Hindlimb muscle (tissue), 1 donor: ENCODE measurements at places on chromosomes 16 and 17. TPM values are rescaled to one million over a fixed set of nuclear protein-coding genes. Genes with fewer than 3 reads are reported as not detected.

The SRSF2 gene
- 189 TPM for polyA plus RNA-seq

The MYCBPAP gene
- 1.0 TPM for polyA plus RNA-seq

The RPGRIP1L gene
- polyA plus RNA-seq: 6.4 TPM

The KRTAP1-5 gene
- polyA plus RNA-seq: not detected

The G6PC1 gene
- polyA plus RNA-seq: not detected

The MMP15 gene
- 29.5 TPM for polyA plus RNA-seq

The CSH2 gene
- polyA plus RNA-seq: 0.61 TPM

The ASIC2 gene
- not detected for polyA plus RNA-seq

The LPO gene
- 0.22 TPM for polyA plus RNA-seq

The HCRT gene
- not detected for polyA plus RNA-seq

The SNRNP25 gene
- 31.2 TPM for polyA plus RNA-seq

The MRPL12 gene
- 55.2 TPM for polyA plus RNA-seq

The ALOXE3 gene
- not detected for polyA plus RNA-seq

The ZNF597 gene
- 1.8 TPM for polyA plus RNA-seq

The KRT16 gene
- polyA plus RNA-seq: 0.23 TPM

The MYH13 gene
- polyA plus RNA-seq: 0.52 TPM

The LGALS9 gene
- 19.3 TPM for polyA plus RNA-seq

The C17orf113 gene
- 1.8 TPM for polyA plus RNA-seq

The KRT25 gene
- polyA plus RNA-seq: 0.19 TPM

The HBQ1 gene
- 1.1 TPM for polyA plus RNA-seq

The TMEM204 gene
- polyA plus RNA-seq: 16.2 TPM

The GDPD3 gene
- 8.5 TPM for polyA plus RNA-seq

The SULT1A2 gene
- polyA plus RNA-seq: 0.96 TPM

The NXN gene
- 63.7 TPM for polyA plus RNA-seq

The NEUROD2 gene
- 0.05 TPM for polyA plus RNA-seq

The TANC2 gene
- polyA plus RNA-seq: 43.0 TPM

The UBE2G1 gene
- polyA plus RNA-seq: 75.6 TPM

The SLC47A2 gene
- 0.27 TPM for polyA plus RNA-seq

The WNT3 gene
- polyA plus RNA-seq: 2.7 TPM

The PIK3R5 gene
- 2.2 TPM for polyA plus RNA-seq

The NMRAL1 gene
- 16.0 TPM for polyA plus RNA-seq

The ELAC2 gene
- polyA plus RNA-seq: 45.8 TPM

The CACNG5 gene
- not detected for polyA plus RNA-seq

The KIF2B gene
- not detected for polyA plus RNA-seq

The CDRT15L2 gene
- not detected for polyA plus RNA-seq

The NPIPA2 gene
- not detected for polyA plus RNA-seq

The TMEM114 gene
- not detected for polyA plus RNA-seq

The TSPAN10 gene
- 0.96 TPM for polyA plus RNA-seq

The ATMIN gene
- polyA plus RNA-seq: 28.6 TPM

The MEIOC gene
- 0.81 TPM for polyA plus RNA-seq

The SLC13A2 gene
- not detected for polyA plus RNA-seq

The ACSM5 gene
- polyA plus RNA-seq: 0.66 TPM

The TAT gene
- polyA plus RNA-seq: not detected

The ITGB4 gene
- polyA plus RNA-seq: 7.6 TPM

The TMC6 gene
- polyA plus RNA-seq: 46.2 TPM

The CCDC78 gene
- 1.4 TPM for polyA plus RNA-seq

The GDPD1 gene
- polyA plus RNA-seq: 1.8 TPM

The TP53TG3B gene
- not detected for polyA plus RNA-seq

The CCL3 gene
- 5.8 TPM for polyA plus RNA-seq

The EIF5A gene
- 295 TPM for polyA plus RNA-seq

The GNG13 gene
- polyA plus RNA-seq: not detected

The TMEM235 gene
- not detected for polyA plus RNA-seq

The FOXL1 gene
- 0.26 TPM for polyA plus RNA-seq

The MYO15A gene
- polyA plus RNA-seq: 1.3 TPM

The ASGR1 gene
- 1.8 TPM for polyA plus RNA-seq

The CCL4 gene
- polyA plus RNA-seq: 3.2 TPM

The MYH2 gene
- 48.2 TPM for polyA plus RNA-seq

The TEKT1 gene
- polyA plus RNA-seq: not detected
